Stimulated activated CD4-positive, alpha-beta T cell treated with anti-CD3 and anti-CD28 coated beads, Interleukin-2, amount 100 ng/mL, for 24 hours (primary cell): ENCODE measurements at places on chromosomes 16 and 17.

DNA sequence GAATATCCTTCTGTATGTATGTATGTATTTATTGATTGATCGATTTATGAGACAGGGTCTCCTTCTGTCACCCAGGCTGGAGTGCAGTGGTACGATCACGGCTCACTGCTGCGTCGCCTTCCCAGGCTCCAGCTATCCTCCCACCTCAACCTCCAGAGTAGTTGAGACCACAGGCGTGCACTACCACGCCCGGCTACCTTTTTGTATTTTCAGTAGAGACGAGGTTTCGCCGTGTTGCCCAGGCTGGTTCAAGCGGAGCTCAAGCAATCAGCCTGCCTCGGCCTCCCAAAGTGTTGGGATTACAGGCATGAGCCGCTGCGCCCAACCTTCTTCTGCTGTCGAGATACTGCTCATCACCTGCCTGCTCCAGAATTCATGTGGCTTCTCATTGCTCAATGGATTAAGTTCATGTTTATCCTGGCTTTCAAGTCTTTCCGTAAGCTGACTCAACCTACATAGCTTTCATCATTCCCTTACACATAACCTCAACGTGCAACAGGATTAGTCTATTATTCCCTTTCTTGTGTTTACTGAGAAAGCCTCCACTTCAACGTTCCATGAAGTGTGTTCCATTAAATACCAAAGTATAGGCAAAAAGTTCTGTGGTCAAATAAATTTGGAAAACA lies 13.6 kb downstream of the TAC4 start:
- DNase-seq, result no peak

DNA sequence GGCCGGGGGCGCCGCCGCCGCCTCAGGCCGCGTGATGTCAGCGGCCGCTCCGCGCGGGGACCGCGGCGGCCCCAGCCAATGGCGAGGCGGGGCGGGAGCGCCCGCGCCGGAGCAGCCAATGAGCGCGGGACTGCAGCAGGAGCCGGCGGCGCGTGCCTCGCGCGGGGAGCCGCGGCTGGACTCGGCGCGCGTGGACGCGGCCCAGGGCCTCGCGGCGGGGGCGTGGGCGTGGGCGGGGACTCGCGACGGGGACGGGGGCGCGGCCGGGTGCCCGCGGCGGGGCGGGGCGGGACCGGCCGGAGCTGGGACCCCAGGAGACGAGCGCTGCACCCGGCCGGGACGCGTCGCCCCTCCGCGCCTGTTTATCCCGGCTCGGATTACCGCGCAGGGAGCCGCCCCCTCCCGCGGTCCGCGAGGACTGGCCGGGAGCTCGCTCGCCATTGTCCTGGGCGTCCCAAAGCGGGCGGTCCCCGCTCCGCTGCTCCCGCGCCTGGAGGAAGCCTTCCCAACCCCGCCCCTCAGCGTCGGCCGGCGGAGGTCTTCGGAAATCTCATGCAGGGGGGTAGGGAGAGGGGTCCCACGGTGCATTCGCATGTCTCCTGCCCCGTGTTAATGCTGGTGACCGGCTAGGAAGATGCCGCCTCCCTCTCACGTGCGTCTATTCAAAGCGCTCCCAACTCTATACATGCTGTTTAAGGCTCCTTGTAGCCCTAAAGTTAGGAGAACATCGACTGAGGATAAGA lies at the start of gene RNF157:
RNF157 (minus strand) TSS at position 33 of the 743 bp plus-strand sequence. CDS start 253 bp downstream, outside the sequence.
- DNase-seq, result peak; percentile 67

GRCh38 chr16:22915003-22915402 lies 101.0 kb downstream of the HS3ST2 start:
- no peak for DNase-seq

DNA sequence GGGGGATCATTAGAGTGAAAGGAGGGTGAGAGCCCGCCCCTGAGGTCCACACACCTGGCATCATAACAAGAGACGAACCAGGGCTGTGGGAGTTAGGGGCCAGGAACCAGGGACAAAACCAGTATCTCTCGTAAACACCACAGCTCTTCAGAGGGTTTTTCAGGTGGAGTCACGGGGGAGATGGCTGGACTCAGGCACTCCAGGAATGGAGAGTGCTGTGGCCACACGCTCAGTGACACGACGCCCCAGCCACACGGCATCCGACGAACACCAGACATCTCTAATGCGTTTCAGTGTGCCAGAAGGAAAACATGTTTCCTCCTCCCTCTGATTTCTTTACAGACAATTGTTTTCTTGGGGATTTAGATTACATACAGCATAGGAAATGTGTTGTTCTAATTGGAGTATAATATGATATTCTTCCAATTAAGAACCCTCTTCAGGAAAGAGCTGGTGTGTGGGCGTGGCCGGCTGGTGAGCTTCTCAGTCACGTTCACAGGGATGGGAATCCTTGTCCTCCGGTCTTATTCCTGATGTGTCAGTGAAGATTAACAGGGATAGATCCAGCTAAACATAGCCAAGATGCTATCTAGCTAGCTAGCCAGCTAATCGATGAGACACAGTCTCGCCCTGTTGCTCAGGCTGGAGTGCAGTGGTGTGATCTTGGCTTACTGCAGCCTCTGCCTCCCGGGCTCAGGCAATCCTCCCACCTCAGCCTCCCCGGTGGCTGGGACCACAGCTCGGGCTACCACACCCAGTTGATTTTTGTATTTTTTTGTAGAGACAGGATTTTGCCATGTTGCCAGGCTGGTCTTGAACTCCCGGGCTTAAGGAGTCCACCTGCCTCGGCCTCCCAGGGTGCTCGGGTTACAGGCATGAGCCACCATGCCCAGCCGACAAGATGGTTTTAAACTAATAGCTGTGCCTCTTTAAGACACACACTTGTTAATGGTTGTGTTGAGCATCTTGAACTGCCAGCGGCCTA lies 98.6 kb downstream of the BANP start:
- no peak for DNase-seq

GRCh38 chr17:49370971-49371834 lies 9.2 kb upstream of the ZNF652 start:
- DNase-seq, result no peak

- DNase-seq, result no peak
Measured at GRCh38 chr17:77266891-77267341, 126.1 kb downstream of the SEC14L1 start.

DNA sequence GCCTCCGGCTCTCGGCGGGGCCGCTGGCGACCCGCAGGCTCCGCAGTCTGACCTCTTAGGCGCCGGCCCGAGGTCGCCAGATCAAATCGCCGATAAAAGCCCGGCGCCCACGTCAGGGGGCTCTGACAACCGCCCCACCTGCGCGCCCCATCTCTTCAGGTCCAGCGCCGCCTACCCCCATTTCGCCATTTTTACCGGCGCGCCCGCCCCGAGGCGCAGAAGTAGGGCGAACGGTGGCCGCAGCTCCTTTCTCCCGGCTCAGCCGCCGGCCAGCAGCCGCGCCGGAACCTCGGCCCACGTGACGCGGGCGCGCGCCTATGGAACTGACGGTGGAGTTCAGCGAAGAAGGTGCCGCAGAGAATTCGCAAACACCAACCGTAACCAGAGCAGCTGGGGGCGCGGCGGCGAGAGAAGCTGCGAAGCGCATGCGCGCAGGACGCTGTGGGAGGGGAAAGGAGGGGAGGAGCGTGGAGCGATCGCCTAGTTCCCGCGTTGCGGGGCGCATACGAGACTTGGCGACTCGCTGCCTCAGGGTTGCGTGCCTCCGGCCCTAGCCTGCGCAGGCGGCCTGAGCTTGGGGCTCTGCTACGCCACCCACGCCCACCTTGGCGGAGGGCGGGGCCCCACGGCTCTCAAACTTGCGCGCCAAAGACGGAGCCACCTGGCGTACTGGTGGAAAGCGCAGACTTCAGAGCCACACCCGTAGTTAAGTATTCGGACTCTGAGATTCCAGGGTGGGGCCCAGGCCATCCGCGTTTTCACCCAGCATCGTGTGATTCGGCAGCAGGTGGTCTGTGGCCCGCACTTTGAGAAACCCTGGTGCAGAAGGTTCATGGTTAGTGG lies at the start of gene TRIM37:
TRIM37 (minus strand) TSS at position 418 of the 843 bp plus-strand sequence. CDS start 419 bp downstream, outside the sequence.
- peak; percentile 98 for DNase-seq

DNA sequence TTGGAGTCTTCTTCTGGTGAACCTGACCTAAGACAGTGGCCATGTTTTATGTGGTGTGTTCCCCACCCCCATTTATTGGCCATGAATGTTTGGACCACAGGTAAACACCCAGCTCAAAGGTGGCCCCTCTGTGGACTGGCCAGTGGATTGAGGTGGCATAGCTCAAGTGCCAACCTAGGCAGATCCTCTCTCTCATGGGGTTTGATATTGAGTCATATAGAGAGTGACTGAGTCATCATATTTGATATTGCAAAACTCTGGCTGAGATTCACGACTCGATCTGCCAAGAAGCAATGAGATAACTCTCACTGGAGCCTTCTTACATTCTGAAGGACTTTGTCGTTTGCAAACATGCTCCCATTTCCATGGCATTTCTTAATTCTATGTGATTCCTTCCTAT lies 10.5 kb upstream of the TEKT3 start:
- DNase-seq, result no peak
